Osteoblast (primary cell): ENCODE measurements at places on chromosomes 3 and 15. TPM values are rescaled to one million over a fixed set of nuclear protein-coding genes. Genes with fewer than 3 reads are reported as not detected.

GRCh38 chr15:56838085-56838484 lies 80.4 kb upstream of the TCF12 start:
- H3K27me3 ChIP-seq, result no peaks in the 10 kb centered on the region
- no peak overlapping the region for H3K4me3 ChIP-seq
- no peaks in the 10 kb centered on the region for H3K36me3 ChIP-seq
- no peak for DNase-seq
- peaks cover 11% of the 10 kb centered on the region for H3K4me1 ChIP-seq

DNA sequence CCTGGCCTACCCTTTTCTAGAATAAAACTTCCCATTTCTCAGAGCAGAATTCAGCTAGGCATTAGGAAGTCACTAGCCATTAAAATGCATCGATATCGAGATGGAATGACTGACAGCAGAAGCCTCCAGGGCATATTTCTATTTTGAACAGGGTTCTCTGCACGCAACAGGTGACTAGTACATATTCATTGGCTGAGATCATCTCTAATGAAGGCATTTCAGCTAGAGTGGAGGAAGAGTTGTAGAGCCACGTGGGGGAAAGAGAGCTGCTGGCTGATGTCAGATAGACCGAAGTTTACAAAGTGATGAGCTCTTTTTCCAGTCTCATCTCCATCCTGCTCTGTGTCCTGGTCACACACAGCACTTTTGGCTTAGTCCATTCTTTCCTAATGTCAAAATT lies 7.5 kb downstream of the TMEM40 start:
- DNase-seq, result no peak
- no peak overlapping the region for H3K27ac ChIP-seq
- peaks cover 15% of the 10 kb centered on the region for H3K4me1 ChIP-seq
- H3K36me3 ChIP-seq, result no peaks in the 10 kb centered on the region
- H3K4me3 ChIP-seq, result no peak overlapping the region

GRCh38 chr15:47804733-47805132 lies 87.4 kb downstream of the SEMA6D start:
- no peak for DNase-seq
- no peaks in the 10 kb centered on the region for H3K27me3 ChIP-seq
- no peak overlapping the region for H3K4me3 ChIP-seq
- H3K4me1 ChIP-seq, result no peaks in the 10 kb centered on the region
- H3K27ac ChIP-seq, result no peak overlapping the region
- H3K36me3 ChIP-seq, result no peaks in the 10 kb centered on the region

Gene GUCA1C
- total RNA-seq, result not detected in 2 replicates

Gene CPEB1
- 29.2 and 36.6 TPM in 2 replicates for total RNA-seq

Gene PTPN9
- 23.9 and 24.2 TPM in 2 replicates for total RNA-seq

Gene GOLGA8R
- 2.4 and 3.3 TPM in 2 replicates for total RNA-seq

Gene CCDC39
- total RNA-seq, result not detected in 2 replicates

DNA sequence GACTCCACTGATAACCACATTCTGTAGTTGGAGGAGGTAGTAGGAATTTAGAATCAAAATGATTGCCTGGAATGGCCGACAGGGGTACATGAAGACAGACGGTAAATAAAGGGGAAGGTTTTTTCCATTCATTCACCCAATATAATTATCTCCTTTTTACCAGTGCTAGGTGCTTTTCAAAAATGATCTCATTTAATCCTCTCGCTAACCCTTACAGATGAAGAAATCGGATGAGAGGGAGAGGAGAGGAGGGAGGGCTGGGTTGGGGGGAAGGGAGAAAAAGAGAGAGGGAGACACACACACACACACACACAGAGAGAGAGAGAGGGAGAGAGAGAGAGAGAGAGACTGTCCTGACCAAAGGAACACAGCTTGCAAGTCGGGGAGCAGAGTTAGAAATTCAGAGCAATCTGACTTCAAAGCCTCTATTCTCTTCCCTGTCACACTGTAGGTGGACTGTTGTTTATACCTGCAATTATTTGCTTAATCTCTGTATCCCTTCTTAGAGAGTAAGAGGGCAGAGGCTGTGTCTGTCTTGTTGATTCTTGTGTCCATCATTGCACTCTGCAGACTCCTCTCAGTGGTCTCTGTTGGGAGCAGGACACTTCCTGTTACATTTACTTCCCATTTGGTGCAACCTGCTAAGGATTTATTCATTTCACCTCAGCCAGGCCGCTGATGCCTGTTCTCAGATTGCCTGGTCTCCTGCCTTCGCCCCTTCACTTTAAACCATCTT lies 18.7 kb upstream of the PAQR9 start:
- H3K4me3 ChIP-seq, result no peak overlapping the region
- DNase-seq, result no peak
- H3K27ac ChIP-seq, result no peak overlapping the region
- H3K36me3 ChIP-seq, result no peaks in the 10 kb centered on the region

Gene CACNA1D
- under 0.01 and 0.29 TPM in 2 replicates for total RNA-seq

- no peak for DNase-seq
- H3K27ac ChIP-seq, result no peak overlapping the region
- no peaks in the 10 kb centered on the region for H3K27me3 ChIP-seq
- peaks cover 11% of the 10 kb centered on the region for H3K4me1 ChIP-seq
- no peaks in the 10 kb centered on the region for H3K36me3 ChIP-seq
- no peak overlapping the region for H3K4me3 ChIP-seq
Observed at GRCh38 chr3:69809076-69809835, 70.0 kb downstream of the MITF start.
